Activated T-cell treated with anti-CD3 and anti-CD28 coated beads, Interleukin-2, amount 50 U/mL, for 72 hours (primary cell): ENCODE measurements at places on chromosomes 16 and 17.
A peak's percentile ranks its signal among the peaks of the same experiment; 100 is the strongest.

DNA sequence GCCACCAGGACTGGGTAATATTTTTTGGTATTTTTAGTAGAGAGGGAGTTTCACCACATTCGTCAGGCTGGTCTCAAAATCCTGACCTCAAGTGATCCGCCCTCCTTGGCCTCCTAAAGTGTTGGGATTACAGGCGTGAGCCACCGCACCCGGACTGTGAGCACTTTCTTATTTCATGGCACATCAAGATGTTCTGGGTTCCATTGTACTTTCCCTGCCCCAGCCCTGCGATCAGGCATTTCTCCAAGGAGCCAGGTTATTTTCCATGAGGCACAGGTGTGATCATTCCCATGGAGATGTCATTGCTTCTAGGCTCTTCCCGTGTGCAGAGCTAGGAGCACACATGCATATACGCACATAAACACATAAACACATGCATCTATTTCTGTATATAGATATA lies 2.6 kb upstream of the ANKRD40CL start:
- H3K27me3 ChIP-seq: no peaks in the 10 kb centered on the region
- no peak overlapping the region for H3K4me3 ChIP-seq
- no peak overlapping the region for H3K27ac ChIP-seq
- H3K4me1 ChIP-seq: peaks cover 4% of the 10 kb centered on the region
- DNase-seq: no peak
- no peaks in the 10 kb centered on the region for H3K36me3 ChIP-seq

GRCh38 chr17:72299100-72299499 lies 178.3 kb downstream of the SOX9 start:
- no peaks in the 10 kb centered on the region for H3K36me3 ChIP-seq
- no peaks in the 10 kb centered on the region for H3K27me3 ChIP-seq
- no peak overlapping the region for H3K4me3 ChIP-seq
- no peak overlapping the region for H3K27ac ChIP-seq

DNA sequence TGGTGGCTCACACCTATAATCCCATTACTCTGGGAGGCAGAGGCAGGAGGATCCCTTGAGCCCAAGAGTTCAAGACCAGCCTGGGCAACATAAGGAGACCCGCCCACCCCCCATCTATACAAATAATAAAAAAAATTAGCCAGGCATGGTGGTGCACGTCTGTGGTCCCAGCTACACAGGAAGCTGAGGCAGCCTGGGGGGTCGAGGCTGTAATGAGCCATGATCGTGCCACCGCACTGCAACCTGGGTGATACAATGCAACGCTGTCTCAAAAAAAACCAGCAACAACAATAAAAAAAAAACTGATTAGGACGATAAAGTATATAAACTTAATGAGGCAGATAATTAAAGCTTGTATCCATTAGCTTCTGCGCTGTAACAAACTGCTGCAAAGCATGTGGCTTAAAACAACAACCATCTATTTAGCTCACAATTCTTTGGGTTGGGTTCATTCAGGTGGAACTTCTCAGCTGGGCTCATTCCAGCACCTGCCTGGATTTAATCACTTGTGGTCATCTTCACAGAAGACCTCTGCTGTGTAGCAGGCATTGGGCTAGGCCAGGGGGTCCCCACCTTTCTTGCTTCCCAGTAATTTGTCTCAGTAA lies 45.8 kb downstream of the LCMT1 start:
- H3K36me3 ChIP-seq: peaks cover 11% of the 10 kb centered on the region
- DNase-seq: no peak
- peaks cover 24% of the 10 kb centered on the region for H3K4me1 ChIP-seq

DNA sequence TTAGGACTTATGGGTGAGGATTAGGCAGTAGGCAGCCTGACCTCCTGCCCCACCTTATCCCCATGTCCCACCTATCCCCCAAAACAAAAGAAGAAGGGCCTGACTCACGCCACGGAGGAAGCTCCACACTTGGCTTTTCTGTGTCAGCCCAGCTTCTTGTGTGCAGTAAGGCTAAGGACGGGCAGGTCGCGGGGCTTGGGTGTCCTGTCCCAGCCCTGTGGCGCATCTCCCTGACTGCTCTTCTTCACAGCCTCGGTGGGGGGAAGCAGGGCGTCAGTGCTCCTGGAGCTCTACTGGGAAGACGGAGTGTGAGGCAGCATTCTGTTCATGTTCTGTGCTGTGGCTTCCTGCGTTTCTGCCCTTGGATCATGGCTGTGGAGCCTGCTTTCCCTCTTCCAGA lies 34.6 kb upstream of the ALDH3A2 start:
- H3K4me3 ChIP-seq: no peak overlapping the region
- peaks cover 12% of the 10 kb centered on the region for H3K36me3 ChIP-seq
- H3K27me3 ChIP-seq: no peaks in the 10 kb centered on the region
- no peak overlapping the region for H3K27ac ChIP-seq
- peaks cover 6% of the 10 kb centered on the region for H3K4me1 ChIP-seq

DNA sequence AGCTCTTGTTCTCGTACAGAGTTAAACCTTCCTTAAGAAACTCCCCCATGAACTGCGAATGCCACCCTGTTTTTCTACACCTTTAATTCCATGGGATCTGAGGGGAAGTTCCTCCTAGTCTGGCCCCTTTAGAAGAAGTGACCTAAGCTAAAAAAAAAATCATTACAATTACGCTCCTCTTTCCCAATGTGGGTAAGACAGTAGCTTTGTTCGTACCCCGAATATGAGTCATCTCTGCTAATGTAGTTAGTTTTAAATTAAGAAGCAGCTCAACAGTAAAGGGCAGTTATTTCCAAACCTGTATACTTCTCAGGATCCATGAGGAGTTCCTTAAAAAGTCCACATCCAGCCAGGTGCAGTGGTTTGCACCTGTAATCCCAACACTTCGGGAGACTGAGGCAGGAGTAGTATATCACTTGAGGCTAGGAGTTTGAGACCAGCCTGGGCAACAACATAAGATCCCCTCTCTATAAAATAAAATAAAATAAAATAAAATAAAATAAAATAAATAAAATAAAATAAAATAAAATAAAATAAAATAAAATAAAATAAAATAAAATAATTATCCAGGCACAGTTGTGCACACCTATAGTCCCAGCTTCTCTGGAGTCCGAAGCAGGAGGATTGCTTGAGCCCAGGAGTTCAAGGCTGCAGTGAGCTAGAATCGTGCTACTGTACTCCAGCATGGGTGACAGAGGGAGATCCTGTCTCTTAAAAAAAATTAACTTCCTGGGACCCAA lies 26.1 kb downstream of the RCVRN start:
- no peaks in the 10 kb centered on the region for H3K27me3 ChIP-seq
- H3K4me1 ChIP-seq: no peaks in the 10 kb centered on the region

- no peak overlapping the region for H3K27ac ChIP-seq
- no peak for DNase-seq
- H3K36me3 ChIP-seq: peaks cover 2% of the 10 kb centered on the region
- H3K27me3 ChIP-seq: no peaks in the 10 kb centered on the region
- H3K4me1 ChIP-seq: peaks cover 27% of the 10 kb centered on the region
These were observed 3.4 kb downstream of the MKS1 start for GRCh38 chr17:58215685-58216084.

- H3K27me3 ChIP-seq: no peaks in the 10 kb centered on the region
- H3K4me3 ChIP-seq: peak overlapping the region; percentile 76
- peak overlapping the region; percentile 1 for H3K27ac ChIP-seq
- DNase-seq: no peak
These were observed 963 bp downstream of the COPRS start for GRCh38 chr17:31857920-31858641.

DNA sequence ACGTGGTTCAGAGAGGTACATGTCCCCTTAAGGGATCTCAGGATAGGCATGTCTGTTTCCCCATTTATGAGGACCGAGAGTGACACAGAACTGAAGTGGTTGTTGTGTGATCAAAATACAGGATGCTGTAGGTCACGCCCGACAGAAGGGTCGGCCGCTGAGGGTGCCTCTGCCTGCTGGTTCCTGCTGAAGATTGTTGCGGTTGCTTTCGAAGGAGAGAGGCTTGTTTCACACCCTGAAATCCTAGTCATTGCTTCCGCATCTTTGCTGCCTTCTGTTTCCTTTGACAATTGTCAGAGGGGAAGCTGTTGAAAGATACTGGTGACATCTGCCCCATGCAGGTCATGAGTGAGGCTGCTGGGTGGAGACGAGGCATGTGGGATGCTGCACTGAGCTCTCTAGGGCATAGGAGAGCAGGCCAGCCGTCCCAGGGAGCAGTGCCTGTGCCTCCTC lies 3.8 kb upstream of the NAT9 start:
- no peaks in the 10 kb centered on the region for H3K27me3 ChIP-seq
- peak overlapping the region; percentile 76 for H3K27ac ChIP-seq
- DNase-seq: peak; percentile 70
- peaks cover 85% of the 10 kb centered on the region for H3K4me1 ChIP-seq
- peaks cover 6% of the 10 kb centered on the region for H3K36me3 ChIP-seq

DNA sequence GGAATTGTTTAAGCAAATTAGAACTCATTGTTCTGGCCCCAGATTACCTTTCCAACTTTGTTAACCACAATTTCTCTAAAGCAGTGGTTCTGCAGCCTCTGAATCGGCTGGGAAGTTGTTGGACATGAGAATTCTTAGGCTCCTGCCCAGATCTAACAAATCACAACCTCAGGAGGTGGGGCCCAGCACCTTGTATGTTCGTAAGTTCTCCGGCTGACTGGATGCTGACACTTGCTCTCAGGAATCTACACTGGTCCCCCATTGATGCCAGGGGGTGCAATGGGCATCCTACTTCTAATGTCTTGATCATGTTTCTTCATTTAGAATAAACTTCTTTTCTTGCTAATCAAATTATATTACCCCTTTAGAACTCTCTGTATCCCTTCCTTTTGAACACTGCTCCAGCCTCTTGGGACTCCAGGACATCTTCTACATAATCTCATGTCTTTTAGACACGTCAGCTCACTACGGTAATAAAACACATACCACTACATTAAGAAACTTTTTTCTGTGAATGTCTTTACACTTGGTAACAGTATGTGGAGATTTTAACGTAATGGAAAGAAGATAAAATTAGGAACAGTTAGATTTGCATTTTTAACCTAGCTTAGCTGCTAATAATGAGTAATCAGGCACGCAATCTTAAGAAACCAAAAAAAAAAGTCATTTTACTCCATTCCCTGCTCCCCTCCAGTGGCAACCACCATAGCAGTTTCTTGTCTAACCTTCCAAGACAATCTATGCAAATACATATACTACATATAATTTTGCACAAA lies 143.2 kb downstream of the ITFG1 start:
- no peak overlapping the region for H3K4me3 ChIP-seq
- H3K36me3 ChIP-seq: no peaks in the 10 kb centered on the region
- peaks cover 8% of the 10 kb centered on the region for H3K4me1 ChIP-seq
- H3K27me3 ChIP-seq: no peaks in the 10 kb centered on the region

DNA sequence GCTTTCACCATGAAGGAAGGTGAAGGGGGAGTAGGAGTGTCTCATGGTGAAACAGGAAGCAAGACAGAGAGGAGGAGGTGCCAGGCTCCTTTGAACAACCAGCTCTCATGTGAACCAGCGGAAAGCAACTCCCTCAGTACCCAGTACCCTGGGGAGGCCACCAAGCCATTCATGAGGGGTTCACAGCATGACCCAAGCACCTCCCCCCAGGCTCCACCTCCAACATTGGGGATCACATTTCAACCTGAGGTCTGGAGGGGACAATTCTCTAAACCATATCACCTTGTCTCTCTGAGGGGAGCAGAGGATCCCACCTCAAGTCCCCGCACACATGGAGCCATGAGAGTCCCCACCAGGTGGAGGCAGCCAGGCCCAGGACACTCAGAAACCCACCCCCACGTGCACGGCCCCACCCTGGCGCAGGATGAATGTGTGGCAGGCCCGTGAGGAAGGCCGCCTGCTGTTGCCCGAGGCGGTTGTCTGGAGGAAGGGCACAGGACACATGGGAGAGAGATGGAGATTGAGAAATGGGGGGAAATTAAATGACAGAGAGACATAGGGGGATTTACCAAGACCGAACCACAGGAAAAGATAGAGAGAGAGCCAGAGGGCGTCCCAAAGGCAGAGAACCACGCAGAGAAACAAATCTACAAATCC lies 85.9 kb downstream of the TMEM132E start:
- H3K4me3 ChIP-seq: no peak overlapping the region
- no peaks in the 10 kb centered on the region for H3K36me3 ChIP-seq
- H3K27ac ChIP-seq: no peak overlapping the region
- H3K27me3 ChIP-seq: no peaks in the 10 kb centered on the region
- H3K4me1 ChIP-seq: peaks cover 13% of the 10 kb centered on the region

DNA sequence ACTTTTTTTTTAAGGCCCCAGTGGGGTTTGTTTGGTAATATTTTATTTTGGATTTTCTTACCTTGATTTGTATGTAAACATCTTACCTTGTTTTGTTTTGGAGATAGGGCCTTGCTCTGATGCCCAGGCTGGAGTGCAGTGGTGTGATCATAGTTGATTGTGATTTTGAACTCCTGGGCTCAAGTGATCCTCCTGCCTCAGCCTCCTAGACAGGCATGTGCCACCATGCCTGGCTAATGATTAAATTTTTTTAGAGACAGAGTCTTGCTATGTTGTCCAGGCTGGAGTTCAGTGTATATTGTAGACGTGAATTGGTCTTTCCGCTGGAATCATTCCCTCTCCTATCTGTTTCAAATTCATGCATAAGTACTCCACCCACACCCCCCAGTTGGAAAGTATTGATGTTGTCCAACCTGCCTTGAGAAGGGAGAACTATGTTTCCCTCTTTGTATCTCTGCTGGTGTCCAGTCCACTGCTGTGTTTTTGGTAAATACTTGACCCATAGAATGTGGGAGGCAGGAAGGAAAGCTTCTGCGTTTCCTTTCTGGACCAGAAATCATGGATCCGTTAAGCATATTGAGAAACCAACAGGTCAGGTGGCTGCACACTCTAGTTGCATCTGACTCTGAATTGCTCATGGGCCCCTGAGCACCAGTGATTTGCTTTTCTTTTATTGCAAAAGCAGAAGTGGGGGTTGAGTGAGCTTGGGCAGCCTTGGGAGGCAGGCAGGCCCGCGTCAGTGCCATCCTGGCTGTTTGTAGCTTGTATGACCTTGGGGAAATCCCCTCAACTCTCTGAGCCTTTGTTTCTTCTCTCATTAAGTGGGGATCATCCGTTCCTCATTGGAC lies 25.0 kb downstream of the RMI2 start:
- H3K27me3 ChIP-seq: no peaks in the 10 kb centered on the region
- H3K4me3 ChIP-seq: no peak overlapping the region
- H3K36me3 ChIP-seq: no peaks in the 10 kb centered on the region

- no peaks in the 10 kb centered on the region for H3K27me3 ChIP-seq
- no peaks in the 10 kb centered on the region for H3K4me1 ChIP-seq
- peaks cover 44% of the 10 kb centered on the region for H3K36me3 ChIP-seq
- DNase-seq: no peak
- no peak overlapping the region for H3K4me3 ChIP-seq
- no peak overlapping the region for H3K27ac ChIP-seq
These were observed 15.4 kb downstream of the SCO1 start for GRCh38 chr17:10681866-10682446.

GRCh38 chr16:66382966-66383299 lies 16.4 kb downstream of the CDH5 start:
- H3K4me1 ChIP-seq: no peaks in the 10 kb centered on the region
- no peaks in the 10 kb centered on the region for H3K36me3 ChIP-seq
- H3K27ac ChIP-seq: no peak overlapping the region
- DNase-seq: no peak
